ENCODE measurements at places on chromosomes 16 and 17.

GRCh38 chr17:80826955-80827645, 164.5 kb upstream of the CHMP6 start:
- DNase-seq, result no peak

DNA sequence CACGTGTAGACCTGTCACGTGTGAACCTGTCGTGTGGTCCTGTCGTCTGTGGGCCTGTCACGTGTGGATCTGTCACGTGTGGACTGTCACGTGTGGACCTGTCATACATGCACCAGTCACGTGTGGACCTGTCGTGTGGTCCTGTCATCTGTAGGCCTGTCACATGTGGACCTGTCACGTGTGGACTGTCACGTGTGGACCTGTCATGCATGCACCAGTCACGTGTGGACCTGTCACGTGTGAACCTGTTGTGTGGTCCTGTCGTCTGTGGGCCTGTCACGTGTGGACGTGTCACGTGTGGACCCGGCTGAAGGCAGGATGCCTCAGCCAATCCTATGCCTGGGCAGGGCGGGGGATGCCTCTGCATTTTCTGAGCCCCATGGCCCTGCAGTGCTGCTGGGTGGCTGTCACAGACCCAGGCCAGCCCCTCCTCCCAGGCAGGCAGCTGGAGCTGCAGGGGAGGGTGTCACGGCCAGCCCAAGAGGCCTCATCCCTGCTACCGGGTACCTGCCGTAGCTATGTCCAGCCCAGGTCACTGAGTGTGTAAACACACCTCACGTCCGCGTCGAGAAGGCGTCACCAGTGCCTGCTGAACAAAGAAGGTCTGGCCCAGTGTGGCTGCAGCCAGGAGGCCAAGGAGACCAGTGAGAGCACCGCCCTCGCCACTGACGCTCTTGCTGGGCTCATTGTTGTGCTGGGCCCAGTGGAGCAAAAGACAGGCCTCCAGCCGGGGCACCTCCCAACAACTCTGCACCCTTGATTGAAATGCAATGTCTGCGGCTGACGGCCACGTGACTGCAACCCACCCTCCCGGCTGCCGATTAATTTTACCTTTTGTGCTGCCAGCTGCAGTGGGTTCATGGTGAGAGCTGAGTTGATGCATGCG, 18.6 kb upstream of the ACSF3 start:
- DNase-seq, result no peak

GRCh38 chr16:30927789-30928378, 4.5 kb downstream of the FBXL19 start:
- no peak for DNase-seq

GRCh38 chr16:84303023-84303422, 8.3 kb downstream of the WFDC1 start:
- DNase-seq, result no peak

DNA sequence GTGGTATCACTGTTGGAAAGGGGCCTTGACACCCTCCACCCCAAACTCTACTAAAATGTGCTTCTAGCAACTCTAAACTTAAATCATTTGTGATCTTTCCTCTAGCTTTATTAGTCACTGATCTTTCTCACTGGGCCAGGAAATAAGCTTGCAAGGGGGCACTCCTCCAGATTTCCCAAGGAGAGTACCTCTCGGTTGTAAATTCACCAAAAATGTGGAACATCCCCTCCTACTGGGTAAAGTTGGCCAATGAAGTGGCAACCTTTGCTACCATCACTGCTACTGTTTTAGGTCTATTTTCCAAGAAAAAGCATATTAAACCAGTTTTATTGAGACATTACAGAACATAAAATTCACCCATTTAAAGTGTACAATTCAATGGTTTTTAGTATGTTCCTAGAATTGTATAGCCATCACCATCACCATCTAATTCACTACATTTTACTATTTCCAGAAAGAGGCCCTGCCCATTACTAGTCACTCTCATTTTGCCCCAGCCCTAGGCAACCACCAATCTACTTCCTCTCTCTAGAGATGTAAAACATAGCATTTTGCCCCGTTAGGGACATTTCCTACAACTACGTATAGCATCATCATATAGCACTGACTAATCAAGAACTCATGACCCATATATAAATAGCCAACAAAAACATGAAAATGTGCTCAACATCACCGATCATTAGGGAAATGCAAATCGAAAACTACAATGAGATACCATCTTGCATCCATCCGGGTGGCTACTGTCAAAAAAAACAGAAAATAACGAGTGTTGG, 44.6 kb upstream of the ADCY9 start:
- no peak for DNase-seq

DNA sequence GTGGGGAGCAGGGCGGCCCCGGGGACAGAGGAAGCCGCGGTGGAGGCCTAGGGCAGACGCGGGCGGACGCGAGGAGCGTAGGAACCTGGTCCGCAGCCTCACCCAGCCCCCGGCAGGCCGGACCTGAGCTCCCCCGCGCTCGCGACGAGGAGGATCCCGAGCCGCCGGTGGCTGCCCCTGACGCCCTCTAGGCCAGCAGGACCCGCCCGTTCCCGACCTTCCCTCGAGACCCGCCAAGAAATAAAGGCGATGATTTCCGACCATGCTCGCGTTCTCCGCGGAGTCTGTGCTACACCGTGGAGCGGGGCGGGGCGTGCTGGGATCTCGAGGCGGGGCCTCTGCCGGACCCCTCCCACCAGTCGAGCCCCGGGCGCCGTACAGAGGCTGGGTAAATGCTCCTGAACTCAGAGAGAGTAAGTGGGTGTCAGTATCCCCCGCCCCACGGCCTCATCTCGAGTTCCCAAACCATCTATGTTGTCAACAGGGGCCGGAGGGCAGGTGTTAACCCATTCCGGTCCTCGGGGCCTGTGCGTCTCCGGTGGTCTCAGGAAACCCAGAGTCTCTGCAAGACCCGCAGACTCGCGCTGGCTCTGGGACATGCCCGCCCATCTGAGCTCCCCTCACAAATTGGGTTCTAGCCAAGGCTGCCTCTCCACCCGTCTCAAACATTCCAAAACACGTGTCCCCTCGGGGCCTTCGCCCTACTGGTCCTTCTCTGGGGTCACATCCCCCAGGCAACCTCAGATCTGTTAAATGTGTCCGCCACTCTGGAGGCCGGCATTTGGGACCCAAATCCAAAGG, 13.7 kb downstream of the SYCE1L start:
- DNase-seq, result peak; percentile 53

DNA sequence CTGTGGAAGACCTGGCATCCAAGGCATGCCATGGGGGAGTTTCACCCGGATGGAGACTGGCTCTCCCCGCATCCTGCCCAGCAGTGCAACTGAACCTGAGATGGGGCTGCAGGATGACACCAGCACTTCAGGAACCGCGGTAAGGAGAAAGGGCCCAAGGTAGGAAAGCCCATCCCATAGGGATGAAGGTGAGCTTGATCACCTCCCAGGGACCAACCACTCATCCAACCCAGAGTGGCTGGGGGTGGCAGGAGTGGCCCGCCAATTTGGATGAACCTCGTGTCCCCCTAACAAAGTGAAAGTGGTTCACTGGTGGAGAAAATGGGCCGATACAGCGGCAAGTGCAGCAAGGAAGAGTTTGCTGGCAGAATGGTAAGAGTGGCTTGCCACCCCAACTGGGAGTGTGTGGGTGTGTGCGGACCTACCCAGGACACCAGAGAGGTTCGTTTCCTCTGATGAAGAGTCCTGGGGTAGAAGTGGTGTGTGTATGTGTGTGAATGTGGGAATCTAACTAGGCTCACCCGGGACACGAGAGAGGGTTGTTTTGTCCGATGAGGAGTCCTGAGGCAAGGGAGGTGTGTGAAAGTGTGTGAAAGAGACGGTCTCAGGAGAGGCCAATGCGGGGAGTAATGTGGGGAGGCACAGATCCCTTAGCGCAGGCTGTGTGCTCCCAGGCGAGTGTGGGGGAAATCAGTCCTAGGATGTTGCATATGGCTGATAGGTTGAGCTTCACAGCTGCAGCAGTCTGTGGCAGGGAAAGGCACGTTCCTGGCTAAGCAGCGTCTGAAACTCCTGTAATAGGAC, 22.6 kb downstream of the ACSM1 start:
- DNase-seq, result no peak

DNA sequence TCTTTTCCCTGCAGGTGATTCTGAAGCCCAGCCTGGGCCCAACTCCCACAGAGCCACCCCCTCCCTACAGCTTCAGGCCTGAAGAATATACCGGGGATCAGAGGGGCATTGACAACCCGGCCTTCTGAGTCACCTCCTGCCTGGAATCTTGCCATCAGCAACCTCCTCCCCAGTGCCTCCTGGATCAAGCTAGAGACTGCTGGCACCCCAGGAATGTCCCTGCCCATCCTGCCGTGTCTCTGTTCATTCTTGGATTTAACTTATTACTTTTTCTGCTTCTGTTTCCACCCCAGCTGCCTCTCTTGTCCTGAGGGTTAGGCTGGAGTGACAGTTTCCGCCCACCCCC, 4.9 kb downstream of the TMEM92 start:
- no peak for DNase-seq

All from stimulated activated CD8-positive, alpha-beta memory T cell treated with anti-CD3 and anti-CD28 coated beads, Interleukin-7, amount 100 ng/mL, for 1 hour (primary cell).